ENCODE measurements at places on chromosomes 7 and 10. TPM values are rescaled to one million over a fixed set of nuclear protein-coding genes. Genes with fewer than 3 reads are reported as not detected.

DNA sequence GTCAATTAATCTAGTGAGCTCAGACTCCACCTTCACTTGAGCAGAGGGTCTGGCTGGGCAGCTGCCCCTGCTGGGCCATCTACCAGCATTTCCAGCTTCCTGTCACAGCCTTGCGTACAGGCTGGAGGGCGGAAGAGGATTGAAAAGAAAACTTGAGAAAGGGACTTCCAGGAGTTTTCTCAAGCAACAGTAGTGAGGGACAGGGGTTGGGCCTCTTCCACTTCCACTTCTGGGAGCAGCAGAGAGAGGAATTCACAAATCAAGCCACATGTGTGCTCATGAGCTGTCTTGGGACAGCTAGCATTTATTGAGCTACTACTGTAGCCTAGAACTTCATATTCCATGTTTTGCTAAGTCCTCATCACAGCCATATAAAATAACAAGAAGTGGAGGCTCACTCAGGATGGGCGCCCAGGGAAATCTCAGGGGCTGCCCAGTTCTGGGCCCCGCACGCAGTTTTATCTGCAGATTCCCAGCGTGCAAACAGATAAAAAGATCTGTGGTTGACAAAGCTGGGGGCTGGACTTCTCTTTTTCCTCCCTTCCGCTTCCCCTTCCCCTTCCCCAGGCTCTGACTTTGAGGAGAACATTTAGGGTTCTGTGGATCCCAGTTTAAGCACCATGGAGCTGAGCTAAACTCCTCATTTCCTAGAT is 135.8 kb downstream of the RGS10 start:
- DNase-seq: no peak

GRCh38 chr7:143355450-143356385 is 6.8 kb downstream of the FAM131B start:
- no peak for DNase-seq

GRCh38 chr10:13067431-13067830 is 32.5 kb upstream of the OPTN start:
- DNase-seq: no peak

DNA sequence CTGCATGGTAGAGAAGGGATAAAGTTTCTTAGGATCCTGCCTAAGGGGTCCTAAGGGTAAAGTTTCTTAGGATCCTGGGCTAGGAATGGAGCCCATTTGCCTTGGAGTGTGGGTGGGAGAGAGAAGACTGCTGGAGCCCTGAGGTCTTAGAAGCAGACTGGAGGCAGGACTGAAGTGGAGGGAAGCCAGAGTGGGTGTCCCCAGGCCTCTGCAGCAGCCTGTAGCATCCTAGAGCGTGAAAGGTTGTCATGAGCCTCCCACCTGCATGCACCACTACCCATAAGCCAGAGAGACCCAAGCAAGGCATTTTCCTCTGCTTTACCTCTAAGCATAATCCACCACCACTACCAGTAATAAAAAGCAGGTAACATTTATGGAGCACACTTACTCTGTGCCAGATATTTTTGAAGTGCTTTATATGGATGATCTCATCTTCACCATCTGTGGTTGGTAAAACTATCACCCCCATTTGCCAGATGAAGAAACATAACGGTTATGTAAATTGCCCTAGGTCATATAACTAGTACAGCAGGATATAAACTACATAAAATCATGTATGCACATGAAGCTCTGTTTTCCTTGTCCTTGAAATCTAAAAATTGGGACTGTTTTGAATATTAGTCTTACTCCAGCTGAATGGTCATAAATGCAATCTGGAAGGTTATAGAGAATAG is 103.5 kb upstream of the CCDC6 start:
- DNase-seq: no peak

DNA sequence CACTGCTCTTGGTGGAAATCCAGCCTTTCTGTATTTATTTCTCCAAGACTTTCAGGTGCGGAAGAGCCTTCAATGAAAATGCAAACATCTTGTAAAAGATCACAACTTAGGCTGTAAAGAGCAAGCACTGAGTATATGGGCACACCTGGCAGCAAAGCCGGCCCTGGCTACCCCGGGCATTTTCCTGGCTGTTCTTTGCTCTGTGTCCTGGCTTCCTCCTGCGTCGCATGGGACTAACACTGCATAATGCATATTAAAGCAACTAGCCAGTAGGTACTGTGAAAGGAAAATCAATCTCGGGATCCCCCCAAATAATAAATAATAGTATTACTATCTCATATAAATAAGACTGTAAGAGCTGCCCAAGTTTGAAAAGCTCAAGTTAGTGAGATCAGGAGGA is 9.9 kb downstream of the JAZF1 start:
- no peak for DNase-seq

Gene HACD1
- 17.0 TPM for total RNA-seq

Gene ANKRD16
- 9.4 TPM for total RNA-seq

Gene OPN1SW
- not detected for total RNA-seq
